ENCODE measurements at places on chromosomes 11 and 22. TPM values are rescaled to one million over a fixed set of nuclear protein-coding genes. Genes with fewer than 3 reads are reported as not detected.

Gene NAV2
- not detected for total RNA-seq

Gene TRIM49
- total RNA-seq, result not detected

Gene PHOX2A
- total RNA-seq, result not detected

Gene ARHGEF17
- 24.0 TPM for total RNA-seq

Gene DERL3
- total RNA-seq, result 2.0 TPM

Data from A673 (cell line).